ENCODE measurements at places on chromosomes 6 and 20.

GRCh38 chr20:20034486-20034885 is 17.3 kb downstream of the NAA20 start:
- no peak for DNase-seq

DNA sequence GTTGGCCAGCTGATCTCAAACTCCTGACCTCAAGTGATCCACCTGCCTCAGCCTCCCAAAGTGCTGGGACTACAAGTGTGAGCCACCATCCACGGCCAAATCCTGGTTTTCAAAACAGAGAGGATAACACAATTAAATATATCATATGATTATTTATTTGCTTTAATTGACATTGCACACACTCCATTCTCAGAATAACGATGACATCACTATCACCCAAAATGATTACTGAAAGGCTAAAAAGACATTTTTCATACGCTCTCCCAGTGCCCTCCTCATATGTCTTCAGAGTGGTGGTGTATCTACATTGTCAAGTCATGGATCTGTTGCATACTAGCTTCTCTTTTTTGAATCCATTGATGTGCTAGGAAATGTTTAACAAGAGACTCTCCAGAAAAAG is 18.5 kb upstream of the CEP43 start:
- no peak for DNase-seq

- DNase-seq, result no peak
These were observed 80.8 kb downstream of the SCML4 start for GRCh38 chr6:107743311-107743710.

- no peak for DNase-seq
These were observed 1.9 kb downstream of the BPIFB1 start for GRCh38 chr20:33284937-33285336.

GRCh38 chr20:4513720-4514119 is 208.0 kb upstream of the PRND start:
- no peak for DNase-seq

DNA sequence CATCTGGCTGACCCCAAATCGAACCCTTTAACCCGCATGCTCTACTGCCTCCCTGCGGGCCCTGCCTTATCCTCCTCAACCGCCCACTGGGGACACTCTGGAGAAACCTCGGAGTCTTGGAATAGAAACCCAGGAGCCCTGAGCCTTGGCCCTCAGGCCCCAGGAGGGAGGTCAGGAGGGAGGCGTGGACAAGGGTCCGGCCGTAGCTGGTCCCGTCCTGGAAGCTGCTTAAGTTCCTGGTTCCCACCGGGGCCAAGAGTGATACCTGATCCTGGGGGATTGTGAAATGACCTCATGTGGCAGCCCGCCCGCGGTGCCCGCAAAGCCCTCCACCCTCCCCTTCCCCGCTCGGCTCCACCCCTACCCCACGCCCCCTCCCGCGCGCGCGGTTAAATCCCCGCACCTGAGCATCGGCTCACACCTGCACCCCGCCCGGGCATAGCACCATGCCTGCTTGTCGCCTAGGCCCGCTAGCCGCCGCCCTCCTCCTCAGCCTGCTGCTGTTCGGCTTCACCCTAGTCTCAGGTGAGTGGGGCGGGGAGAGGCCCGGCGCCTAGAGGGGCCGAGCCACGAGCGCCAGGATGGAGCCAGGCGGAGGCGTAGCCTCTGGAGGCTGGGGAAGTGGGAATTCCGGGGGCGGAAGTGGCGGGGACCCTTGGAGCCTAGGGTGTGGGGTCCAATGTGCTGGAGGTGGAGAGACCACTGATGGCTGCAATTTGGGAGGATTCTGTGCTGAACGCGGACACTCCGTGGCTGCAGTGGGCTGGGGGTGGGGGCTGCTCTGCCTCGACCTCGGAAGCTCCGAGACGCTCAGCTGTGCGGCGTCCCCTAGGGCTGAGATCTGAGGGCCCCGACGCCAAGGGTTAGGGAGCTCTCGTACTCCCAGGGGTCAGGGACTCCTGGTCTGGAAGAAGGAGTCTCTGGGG is at the start of gene WFDC2:
WFDC2 (plus strand) TSS at position 418 of the 926 bp plus-strand sequence; CDS start at position 447, 29 bp downstream.
- no peak for DNase-seq

GRCh38 chr6:25332655-25333071 is 53.5 kb downstream of the CARMIL1 start:
- no peak for DNase-seq

GRCh38 chr6:108002365-108003221 is 44.6 kb upstream of the SEC63 start:
- DNase-seq, result no peak

DNA sequence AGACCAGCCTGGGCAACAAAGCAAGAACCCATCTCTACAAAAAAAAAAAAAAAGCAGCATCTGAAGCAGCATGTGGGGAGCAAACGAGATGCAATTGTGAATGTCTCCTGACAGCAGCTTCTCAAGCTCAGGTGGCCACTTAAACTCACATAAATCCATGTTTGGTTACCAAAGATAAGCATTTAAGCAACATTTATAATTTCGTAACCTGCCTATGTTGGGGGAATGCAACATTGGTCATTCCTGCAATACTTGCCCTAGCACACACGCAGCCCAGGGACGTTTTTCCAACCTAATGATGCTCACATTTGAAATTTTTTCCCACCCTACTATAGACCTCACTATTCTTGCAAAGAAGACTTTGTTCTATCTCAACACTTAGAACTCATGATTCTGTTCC is 113.3 kb downstream of the ZFP64 start:
- no peak for DNase-seq

DNA sequence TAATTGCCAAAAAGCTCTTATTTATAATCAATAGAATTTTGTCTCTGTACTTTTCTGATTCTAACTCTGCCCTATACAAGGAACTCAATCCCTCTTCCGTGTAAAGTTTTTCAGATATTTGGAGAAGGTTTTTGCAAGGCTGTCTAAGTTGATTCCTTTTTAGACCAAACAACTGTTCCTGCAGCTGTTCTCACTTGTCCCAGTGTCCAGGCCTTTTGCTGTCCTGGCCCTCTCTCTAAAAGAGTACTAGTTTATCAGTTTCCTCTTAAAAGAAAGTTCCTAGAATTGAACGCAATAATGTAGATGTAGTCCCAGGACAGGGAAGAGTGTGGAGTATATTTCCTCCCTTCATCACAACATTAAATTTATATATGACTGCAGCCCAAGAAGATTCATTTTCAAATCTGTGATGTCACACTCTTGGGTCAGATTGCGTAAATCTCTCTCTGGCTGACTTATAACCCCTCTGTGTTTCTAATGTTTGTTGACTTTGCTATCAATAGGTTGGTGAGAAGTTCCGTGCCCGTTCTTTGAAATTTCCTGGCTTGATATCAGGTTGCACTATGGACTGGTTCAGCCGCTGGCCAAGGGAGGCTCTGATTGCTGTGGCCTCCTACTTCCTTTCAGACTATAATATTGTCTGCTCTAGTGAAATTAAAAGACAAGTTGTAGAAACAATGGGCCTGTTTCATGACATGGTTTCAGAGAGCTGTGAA is 139.4 kb upstream of the GLP1R start:
- DNase-seq, result no peak

All from activated gamma-delta T cell (primary cell).